RPMI7951 (cell line): ENCODE measurements at places on chromosomes 5 and 9.

GRCh38 chr9:114184071-114184470, 28.7 kb downstream of the COL27A1 start:
- DNase-seq: peak; percentile 86

DNA sequence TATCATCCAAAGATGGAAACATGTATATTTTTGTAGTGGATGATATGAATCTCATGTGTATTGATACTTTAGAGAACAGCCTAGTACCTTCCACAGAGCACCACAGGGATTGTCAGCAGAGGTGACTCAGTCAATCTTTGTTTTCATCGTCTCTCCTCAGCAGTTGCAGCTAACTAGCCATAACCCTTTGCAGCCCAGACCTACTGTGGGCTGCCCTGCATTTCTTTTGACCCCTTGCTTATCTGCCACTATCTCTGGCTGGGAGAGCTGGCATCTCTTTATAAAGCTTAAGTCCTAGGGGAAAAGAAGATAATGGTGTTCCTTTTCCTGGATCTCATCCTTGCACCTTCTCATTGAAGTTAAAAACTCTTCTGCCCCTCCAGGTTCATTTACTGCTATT, 28.7 kb downstream of the HMGCR start:
- DNase-seq: no peak

GRCh38 chr5:15132816-15133405, 261.3 kb upstream of the ANKH start:
- no peak for DNase-seq

- no peak for DNase-seq
Observed at GRCh38 chr9:456365-456764, 241.7 kb downstream of the DOCK8 start.

DNA sequence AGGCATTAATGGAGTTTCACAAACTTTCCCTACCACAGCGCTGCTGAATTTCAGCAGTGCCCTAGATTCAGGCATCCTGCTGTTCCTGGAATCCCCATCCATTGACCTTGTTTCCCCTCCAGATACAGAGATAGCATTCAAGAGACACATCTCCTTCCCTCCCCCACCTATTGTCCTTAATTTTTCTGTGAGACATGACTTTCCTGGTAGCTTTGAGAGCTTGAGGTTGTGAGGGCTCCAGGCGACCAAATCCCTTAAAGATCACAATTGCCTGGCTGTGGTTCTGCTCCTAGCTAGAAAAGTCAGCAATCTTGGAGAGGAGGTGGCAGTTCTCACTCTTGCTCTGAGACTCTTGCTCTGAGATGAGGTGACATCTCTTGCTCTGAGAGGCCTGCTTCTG, 48.0 kb downstream of the PRR16 start:
- DNase-seq: no peak

DNA sequence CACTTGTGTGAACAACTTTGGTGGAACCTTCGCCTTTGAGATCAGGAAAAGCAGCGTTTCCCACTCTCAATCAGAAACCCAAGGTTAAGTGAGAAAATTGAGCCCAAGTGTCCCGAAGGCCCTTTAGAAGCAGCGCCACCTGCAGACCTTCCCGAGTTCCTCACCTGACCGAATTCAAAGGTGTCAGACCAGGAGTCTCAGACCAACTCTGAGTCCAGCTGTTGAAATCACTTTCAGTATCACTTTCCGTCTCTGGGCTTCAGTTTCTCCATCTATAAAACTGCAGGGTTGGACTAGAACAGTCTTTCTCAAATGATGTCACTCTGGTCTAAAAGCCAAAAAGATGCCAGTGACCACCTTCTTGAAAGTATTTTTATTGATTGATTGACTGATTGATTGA, 31.7 kb upstream of the GRHPR start:
- no peak for DNase-seq

DNA sequence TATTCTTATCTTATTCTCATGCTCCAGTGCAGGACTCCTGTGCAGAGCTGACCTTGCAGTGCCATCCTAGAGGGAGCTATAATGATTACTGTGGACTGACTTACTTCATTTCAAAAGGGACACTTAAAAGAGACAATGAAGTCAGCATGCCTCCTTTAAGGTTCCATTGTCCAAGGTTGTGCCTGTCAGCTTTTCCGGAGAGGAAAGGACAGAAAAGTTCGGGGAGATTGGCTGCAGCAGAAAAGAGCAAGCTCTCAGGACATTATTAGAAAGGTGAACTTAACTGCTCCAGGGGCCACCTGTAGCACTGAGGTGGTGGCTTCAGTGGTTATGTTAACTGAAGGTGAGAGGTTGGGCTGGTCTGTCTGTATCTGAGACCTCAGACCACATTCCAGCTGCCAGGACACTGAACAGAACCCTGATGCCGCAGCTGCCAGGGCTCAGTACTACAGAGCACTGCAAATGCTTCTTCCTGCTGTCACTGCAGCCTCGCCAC, 112.9 kb downstream of the ST8SIA4 start:
- DNase-seq: no peak

DNA sequence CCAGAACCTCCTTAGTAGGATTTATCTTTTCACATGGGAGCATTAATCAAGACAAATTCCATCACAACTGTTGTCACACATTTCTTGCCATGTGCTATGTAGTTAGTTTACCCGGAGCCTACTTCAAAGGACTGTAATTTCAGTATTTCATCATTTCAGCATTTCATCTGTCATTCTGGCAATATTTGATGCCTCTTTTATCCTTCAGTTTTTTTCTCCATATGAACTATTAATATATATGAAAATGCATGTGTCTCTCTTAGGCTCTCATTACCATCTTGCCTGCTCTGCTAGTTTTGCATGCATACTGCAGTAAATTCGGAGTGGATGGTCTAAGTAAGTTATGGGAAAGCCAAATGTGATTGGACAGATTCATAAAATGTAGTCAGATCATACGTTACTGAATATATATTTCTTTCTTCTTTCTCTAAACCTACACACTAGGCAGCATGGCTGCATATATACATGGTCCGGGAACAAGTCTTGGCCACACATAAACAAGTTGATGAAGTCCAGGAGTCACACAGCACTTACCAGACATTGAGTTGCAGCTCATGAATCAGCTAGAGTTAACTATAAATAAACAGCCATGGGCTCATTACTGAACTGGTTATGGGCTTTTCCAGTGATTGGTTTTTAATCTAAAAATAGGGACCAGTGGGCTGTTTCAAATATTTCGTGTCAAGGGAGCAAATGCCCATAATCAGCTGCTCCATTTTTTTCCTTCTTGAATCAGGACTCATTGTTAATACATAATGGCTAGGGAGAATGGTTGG, 46.6 kb downstream of the SPATA31D1 start:
- no peak for DNase-seq

GRCh38 chr5:177362610-177363507, 5.1 kb downstream of the RGS14 start:
- DNase-seq: peak; percentile 40

- peak; percentile 73 for DNase-seq
Observed at GRCh38 chr5:1648806-1649205, 125.0 kb upstream of the LPCAT1 start.

GRCh38 chr5:172485511-172486202, 31.3 kb upstream of the SH3PXD2B start:
- DNase-seq: no peak

DNA sequence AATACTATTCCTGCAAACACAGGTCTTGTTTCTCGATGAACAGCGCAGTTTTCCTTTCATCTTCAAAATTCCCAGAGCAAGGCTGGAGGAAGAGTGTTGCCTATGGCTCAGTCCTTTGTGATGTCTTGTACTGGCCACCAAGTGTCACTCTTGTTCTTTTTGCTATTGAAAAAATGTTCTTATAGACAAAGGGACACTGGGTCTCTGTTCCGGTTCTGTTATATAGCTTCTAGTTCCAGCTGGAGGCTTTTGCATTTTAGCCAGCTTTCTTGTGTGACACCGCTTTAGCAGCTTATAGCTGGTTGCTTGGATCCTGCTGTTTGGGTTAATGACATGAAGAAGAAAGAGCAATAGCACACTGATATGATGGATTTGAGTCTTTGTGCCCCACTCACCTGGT, 343.7 kb upstream of the KCNN2 start:
- no peak for DNase-seq

DNA sequence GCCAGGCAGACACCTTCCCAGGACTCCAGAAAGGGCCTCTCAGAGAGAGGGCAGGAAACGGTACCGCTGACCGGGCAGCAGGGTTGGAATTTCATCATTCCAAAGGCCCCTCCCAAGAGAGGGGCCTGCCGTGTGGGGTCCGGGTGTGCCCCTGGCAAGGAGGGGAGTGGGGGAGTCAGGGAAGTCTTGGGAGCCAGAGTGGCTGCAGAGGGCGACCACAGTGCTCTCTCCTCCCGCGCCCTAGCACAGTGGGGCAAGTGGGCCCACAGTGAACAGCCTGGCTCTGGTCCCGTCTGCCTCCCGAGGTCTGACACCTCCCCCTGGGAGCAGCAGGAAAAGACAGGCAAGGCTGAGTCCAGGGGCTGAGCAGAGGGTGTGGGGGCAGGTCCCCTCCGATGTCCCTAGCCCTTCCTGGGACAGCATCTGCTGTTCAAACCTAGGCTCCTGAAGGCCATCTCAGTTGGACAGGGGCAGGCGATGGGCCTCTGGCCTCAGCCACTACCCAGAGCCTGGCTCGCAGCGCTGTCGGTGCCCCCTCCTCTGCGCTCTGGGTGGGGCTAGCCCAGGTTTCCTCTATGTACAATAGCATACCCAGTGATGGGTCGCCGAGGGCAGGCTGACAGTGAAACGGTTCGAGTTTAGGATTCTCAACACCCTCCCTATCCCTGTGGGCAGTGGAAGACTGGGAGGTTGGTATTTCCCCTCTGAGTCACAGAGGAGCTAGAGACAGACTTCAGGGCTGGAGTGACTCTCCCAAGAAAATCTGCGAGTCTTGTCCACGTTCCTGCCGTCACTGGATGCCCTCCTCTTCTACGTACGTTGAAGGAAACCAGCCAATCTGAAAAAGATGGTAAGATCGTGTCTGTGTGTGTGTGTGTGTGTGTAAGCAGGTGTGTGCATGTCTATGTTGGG, 25.4 kb upstream of the SARDH start:
- DNase-seq: no peak

- peak; percentile 30 for DNase-seq
Observed at GRCh38 chr5:80620211-80620610, 34.2 kb upstream of the MSH3 start.
